ENCODE measurements at places on chromosomes 2 and 18. TPM values are rescaled to one million over a fixed set of nuclear protein-coding genes. Genes with fewer than 3 reads are reported as not detected.

GRCh38 chr2:107728586-107728985, 98.1 kb upstream of the RGPD4 start:
- DNase-seq = no peak

GRCh38 chr18:10759241-10759640, 233.4 kb downstream of the NAPG start:
- no peak for DNase-seq

DNA sequence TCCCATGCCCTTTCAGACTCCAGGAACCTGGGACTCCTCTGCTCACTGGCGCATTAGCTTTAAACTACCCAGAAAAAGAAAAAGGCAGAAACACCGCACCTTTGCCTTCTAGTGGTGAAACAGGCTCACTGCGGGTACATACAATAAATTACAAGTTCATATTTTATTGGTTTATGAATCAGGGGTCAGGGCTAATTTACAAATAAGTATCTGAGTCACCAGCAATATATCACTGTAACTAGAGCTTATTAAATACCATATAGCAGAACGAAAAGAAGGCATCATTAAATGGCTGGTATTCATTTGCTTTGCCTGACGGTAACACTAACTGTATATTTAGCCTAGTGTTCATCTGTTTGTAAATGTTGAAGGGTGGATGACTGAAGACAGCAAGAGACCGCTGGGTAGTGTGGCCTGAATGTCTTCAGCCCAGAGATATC, 26.9 kb upstream of the DTNB start:
- DNase-seq = peak; percentile 59

- peak; percentile 15 for DNase-seq
These were observed 52.7 kb upstream of the ODC1 start for GRCh38 chr2:10500601-10501361.

GRCh38 chr2:178233428-178233827, 39.1 kb downstream of the OSBPL6 start:
- peak; percentile 70 for DNase-seq

- DNase-seq = peak; percentile 98
These were observed 690.4 kb upstream of the NRXN1 start for GRCh38 chr2:51722311-51722710.

DNA sequence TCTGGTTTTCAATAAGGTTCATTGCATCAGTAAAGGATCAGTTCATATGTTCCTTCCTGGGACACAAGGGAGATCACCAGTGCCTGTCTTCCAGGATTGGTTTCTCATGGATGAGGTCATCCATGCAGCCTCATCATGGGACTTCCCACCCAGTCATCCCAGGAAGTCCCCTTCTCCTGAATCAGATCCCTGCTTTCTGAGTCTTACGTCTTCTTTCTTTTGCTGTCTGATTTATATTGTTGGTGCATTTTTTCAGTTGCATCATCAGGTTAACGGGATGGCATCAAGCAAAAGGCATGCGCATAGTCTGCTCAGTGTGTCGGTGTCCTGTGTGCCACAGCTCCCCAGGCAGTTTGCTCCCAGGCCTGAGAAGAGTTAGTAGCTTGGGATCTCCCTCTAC, 105.9 kb downstream of the SOX11 start:
- peak; percentile 97 for DNase-seq

- DNase-seq = no peak
These were observed 216.4 kb downstream of the ZNF385B start for GRCh38 chr2:179645047-179645446.

GRCh38 chr2:58155160-58155778, 85.9 kb downstream of the FANCL start:
- no peak for DNase-seq

DNA sequence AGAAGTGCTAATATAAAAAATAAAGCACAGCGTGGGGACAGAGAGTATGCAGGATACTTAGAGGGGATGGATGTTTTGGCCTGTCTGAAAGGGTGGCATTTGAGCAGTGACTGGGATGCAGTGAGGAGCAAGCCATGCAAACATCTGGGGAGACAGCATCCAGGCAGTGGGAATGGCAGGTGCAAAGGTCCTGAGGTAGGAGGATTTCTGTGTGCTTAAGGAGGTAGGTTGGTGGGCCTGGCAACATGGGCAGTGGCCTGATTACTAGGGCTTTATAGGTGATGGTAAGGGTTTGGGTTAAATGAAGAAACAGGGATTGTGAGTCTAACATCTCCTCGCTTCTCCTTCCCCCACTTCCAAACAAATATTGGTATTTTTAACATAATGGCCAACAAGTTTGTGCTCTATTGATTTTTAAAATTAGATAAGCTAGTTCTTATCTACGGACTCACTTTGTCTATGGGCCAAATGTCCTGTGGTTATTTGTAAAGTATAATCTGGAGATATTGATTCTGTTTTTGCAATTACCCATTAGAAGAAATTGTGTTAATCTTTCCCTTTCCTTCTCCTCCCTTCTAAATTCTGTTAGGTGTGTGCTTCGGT, 2.4 kb downstream of the AOX1 start:
- no peak for DNase-seq

DNA sequence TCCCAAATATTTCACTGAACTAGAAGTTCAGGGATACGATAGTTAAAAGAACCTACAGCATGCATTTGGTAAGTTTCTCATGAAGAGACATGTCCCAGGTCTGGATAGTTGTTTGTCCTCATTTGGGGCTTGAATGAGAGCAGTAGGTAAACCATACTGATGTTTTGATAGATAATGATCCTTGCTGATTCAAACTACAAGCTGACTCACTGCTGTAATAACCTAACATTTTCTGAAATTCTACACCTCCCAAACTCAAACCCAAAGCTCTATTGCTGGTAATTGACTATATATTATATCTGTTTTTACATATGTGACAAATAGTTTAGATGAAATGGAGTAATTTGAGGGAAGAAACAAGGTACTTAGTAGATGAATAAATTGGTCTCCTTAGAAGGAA, 154.1 kb upstream of the BOD1L2 start:
- peak; percentile 35 for DNase-seq

DNA sequence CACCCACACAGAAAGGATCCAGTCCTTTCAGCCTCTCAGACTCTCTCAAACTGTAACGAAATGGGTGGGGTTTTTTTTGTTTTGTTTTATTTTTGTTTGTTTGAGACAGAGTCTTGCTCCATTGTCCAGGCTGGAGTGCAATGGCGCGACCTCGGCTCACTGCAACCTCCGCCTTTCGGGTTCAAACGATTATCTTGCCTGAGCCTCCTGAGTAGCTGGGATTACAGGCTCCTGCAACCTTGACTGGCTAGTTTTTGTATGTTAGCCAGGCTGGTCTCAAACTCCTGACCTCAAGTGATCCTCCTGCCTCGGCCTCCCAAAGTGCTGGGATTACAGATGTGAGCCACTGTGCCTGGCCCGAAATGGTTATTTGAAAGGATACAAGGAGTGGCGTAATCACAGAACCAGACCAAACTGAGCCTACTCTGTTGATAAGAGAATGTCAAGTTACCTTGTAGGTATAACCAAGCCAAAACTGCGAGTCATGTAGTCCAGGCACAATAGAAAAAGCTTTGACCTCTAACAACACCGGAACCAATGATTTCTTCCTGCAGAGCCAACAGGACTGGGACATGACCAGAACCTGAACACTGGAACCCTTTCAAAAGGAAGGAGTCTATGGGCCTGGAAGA, 72.5 kb downstream of the NCAPH start:
- DNase-seq = no peak

GRCh38 chr2:74902281-74902860, 56.1 kb upstream of the POLE4 start:
- no peak for DNase-seq

Gene SH3RF3
- polyA plus RNA-seq = 5.3 TPM

Gene SCN9A
- 33.7 TPM for polyA plus RNA-seq

Gene CFAP53
- polyA plus RNA-seq = 0.12 TPM

Gene SIX3
- not detected for polyA plus RNA-seq

Gene GPR39
- polyA plus RNA-seq = 5.4 TPM

Gene SP110
- 10.2 TPM for polyA plus RNA-seq

Gene ERBB4
- not detected for polyA plus RNA-seq

Gene NT5C1B
- not detected for polyA plus RNA-seq
